Amniotic stem cell (primary cell): ENCODE measurements at places on chromosomes 12 and 14.

DNA sequence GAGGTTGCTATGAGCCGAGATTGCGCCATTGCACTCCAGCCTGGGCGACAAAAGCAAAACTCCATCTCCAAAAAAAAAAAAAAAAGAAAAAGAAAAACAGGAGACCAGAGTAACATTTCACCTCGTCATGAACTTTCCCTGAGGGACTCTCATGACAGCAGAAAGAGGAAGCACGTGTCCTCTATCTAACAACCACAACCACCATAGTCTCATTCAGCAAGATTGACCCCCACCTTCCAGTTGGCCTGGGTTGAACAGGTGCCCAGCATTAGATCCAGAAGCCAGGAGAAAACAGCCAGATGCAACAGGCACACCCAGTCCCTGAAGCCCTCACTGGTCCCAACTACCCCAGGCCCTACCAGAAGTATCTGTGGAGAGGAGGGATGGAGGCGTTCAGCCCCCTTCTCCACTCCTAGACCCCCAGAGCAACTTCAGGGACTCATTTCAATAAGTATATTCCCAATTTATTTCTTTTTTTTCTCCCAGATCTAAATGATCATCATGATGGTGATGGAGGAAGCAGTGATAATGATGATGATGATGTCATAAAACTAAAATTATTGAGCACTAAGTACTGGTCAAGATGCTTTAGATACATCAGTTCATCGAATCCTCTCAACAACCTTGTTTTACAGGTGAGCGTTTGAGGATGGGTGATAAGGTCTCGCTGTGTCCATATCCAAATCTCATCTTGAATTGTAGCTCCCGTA, 235.0 kb downstream of the EFCAB11 start:
- DNase-seq, result no peak

DNA sequence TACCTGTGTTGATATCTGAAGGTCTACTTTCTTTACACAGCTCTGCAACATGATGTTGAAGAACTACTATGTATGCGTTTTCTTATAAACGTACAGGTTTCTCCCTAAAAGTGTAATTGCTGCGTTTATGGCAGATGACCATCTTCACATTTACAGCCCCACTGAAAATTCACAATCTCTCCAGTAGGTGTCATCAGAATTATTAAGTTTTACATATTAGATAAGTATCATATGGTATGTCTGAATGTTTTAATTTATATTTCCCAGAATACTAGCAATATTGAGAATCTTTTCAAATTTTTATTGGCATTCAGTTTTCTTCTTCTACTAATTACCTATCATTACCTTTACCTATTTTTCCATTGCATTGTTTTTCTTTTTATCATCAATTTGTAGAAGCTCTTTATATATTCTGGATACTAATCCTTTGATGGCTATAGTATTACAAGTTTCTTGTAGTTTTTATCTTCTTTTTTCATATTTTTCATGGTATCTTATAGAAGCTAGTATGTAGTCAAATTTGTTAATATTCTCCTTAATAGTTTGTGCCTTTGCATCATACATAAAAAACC, 123.5 kb downstream of the CAPZA3 start:
- no peak for DNase-seq

DNA sequence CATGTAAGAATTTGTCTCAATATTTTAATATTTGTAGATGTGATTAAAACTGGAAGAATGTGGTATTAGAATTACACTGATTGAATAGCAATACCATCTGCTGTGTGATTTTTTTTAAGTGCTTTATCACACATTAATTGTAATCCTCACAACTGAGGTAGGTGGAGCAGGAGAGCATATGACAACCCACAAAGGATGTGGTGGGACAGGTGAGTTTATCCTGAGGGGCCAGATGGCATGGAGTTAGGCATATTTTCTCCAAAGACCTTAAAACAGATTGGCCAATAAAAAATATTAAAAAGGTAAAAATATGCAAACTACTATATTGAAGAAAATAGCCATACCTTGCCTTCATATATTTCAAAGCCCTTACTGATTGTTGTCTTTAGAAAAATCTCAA, 7.8 kb downstream of the LRRC10 start:
- no peak for DNase-seq

DNA sequence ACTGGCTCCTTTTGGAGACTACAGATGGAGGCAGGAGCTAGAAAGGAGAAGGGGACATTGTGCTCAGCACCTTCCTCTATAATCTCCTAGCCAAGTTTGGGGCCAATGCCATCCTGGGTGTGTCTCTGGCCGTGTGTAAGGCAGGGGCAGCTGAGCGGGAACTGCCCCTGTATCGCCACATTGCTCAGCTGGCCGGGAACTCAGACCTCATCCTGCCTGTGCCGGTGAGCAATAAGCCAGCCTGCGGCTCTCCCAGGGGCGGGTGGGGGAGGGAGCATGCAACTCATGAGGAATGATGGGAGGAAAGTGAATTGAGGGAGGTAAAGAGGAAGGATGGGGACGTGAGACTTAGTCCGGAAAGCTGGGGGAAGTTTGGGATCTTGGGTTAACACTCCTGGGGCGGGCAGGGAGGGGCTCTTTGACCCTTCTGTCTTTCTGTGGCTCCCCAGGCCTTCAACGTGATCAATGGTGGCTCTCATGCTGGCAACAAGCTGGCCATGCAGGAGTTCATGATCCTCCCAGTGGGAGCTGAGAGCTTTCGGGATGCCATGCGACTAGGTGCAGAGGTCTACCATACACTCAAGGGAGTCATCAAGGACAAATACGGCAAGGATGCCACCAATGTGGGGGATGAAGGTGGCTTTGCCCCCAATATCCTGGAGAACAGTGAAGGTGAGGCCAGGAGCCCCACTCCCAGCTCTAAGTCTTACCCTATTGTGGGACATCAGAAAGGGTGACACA, 3.3 kb downstream of the ENO2 start:
- DNase-seq, result no peak

- no peak for DNase-seq
Observed at GRCh38 chr12:94571556-94571955, 78.8 kb downstream of the TMCC3 start.

DNA sequence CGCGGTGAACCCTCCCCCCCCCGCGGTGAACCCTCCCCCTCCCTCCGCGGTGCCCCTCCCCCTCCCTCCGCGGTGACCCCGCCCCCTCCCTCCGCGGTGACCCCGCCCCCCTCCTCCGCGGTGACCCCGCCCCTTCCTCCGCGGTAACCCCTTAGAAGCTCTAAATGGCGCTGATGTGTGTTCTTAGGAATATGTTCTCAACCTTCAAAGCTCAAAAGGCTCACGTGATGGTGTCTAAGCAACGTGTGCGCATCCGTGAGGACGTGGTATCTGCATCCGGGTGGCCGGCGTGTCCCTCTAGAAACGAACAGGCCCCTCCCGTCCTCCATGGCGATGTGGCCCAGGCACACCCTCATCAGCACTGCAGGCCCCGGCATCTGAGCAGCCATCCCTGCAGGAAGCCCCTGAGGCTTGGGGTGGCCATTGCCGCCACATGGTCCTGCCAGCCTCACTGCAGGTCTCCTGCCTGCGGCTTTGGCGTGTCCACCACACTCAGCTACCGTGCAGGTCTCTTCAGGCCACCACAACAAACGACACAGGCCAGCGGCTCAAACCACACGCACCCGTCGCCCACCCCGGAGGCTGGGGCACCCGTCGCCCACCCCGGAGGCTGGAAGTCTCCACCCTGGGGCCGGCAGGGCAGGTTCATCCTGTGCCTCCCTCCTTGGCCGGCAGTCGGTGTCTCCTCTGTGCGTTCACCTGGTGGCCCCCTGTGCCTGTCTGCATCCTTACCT, 14.5 kb upstream of the FBRSL1 start:
- no peak for DNase-seq

GRCh38 chr12:4806439-4807115, 86.4 kb downstream of the GALNT8 start:
- DNase-seq, result no peak

DNA sequence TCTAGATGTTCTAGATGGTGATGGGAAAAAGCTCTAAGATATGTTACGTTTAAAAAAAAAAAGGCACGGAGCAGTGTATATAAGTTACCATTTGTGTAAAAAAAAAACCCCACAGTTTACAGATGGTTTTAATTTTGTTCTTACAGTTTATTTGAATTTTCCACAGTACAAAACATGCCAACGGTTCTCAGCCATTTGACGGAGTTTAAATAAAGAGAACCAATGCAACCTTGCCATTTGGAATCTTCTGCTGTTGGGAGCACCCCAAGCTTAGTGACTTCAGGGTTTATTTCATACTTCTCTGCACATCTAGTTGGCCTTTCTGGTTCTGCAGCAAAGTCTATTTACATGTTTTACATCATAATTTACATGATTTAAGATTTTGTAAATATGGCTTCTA, 7.7 kb upstream of the HPD start:
- DNase-seq, result no peak

- DNase-seq, result no peak
Observed at GRCh38 chr14:60014402-60014801, 77.3 kb upstream of the PCNX4 start.

DNA sequence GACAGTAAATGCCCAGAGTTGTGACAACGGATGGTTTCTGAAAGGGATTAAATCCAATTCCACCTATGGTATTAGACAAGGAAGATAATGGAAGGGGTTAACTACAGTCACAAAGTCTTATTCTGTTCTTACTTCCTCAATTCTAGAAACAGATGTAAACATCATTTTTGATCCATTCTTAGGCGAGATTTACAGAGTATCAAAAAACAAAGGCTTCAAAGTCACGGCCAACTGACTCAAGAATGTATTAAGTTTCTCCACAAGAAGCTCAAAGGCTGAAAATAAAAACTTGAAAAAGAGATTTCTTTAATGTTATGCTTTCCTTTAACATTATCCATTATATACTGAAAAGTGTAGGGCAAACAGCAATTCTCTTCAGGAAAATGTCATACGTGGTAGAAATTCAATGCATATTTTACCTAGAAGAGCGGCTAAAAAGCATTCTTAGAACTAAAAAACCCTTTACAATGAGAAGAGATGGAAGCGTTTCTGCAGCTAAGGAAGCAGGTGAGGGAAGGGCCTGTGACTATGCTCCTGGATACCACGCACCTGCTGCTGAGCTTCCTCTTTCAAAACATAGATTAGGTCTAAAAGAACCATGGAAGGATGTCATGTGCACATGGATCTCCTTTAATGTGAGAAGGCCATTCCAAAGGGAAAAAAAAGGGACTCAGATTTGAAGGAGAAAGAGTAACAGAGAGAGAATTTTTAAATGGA, 185.8 kb downstream of the STXBP6 start:
- no peak for DNase-seq

- no peak for DNase-seq
Observed at GRCh38 chr14:32896979-32897697, 41.5 kb upstream of the NPAS3 start.
